ENCODE measurements at places on chromosomes 13 and 19.

DNA sequence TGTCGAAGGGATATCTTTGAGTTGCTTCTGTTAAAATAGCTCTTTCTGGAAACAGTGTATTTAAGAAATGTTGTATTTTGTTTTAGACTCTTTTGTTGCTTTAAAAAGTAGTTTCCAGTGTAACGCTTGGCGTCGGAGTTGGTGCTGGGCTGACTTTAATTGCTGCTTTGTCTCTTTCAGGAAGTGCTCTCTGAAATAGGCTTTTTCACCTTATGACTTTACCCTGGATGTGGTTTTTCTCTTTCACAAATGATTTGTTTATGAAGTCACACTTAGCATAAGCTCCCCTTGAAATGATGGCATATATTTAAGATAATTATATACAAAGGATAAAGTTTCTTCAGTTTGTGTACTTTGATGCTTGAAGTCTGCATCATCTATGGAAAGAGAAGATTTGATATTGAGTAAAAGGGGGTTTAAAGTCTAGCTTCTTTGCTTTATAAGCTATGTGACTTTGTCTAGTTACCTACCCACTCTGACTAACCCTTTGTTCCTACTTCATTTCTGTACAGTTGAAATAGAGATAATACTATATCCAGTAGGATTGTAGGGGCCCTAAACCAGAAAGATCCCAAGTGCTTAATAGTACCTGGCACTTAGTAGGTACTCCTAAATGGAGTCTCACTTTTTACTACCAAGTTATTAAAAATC, at the start of gene GPR18:
Gene GPR18, minus strand, starts transcription at position 170 of the 651 bp plus-strand sequence. CDS start 2,507 bp downstream, outside the sequence.
- DNase-seq = no peak

GRCh38 chr13:113557013-113557412, 27.5 kb upstream of the TFDP1 start:
- DNase-seq = no peak

GRCh38 chr13:107743983-107744382, 471.4 kb downstream of the LIG4 start:
- DNase-seq = no peak

DNA sequence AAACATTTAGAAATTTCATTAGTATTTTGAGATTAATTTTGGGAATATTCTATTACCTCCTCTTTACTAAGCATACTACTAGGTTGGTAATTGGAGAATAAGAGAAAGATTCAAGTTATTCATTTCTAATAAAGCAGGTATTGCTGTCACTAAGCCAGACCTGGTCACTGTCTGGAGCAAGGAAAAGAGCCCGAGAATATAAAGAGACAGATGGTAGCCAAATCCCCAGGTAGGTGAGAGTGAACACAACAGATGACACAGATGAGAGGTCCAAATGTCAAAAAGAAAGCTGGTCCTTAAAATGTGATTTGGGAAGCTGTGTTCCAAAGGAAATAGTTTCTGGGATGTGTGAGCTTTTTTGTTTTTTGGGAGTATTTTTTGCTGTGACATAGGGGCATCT, 128.6 kb downstream of the ZNF100 start:
- DNase-seq = no peak

DNA sequence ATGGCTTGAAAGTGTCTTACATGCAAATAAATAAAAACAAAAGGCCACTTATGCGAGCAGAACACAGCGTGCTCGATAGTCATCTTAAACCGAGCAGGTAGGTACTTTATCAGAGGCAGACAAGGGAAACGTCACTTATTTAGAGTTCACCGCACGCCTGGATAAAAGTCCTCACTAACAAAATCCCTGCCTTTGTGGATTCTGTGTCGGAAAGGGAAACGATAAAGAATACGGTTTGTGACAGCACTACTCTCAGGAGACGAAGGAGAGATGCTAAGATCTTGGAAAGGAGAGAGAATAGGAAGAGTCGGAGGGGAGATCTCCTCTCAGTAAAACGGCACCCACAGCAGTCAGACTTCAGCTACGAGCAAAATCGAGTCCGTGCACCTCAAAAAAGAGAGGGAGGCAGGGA, 581 bp downstream of the RCBTB1 start:
- DNase-seq = no peak

- no peak for DNase-seq
Measured at GRCh38 chr13:64332048-64332447, 2898.1 kb downstream of the PCDH9 start.

DNA sequence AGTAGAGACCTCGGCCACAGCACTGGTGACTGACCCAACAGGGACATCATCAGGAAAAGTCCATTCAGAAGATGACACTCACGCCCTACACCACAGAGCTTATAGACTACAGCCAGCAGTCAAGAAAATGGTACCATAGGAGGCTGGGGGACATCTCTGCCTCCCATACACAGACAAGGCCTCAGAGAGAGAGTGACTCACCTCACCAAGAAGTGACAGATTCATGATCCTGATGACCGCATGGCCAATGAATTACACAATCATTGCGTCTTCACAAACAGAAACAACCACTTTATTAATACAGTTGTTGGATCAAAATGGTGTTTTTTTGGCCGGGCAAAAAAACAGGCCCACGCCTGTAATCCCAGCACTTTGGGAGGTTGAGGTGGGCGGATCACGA, 260.8 kb upstream of the TSHZ3 start:
- no peak for DNase-seq

GRCh38 chr19:31139871-31140505, 209.2 kb downstream of the TSHZ3 start:
- no peak for DNase-seq

- no peak for DNase-seq
Measured at GRCh38 chr19:49870309-49870901, 3.0 kb upstream of the PNKP start.
